ENCODE measurements at places on chromosomes 7 and 10. TPM values are rescaled to one million over a fixed set of nuclear protein-coding genes. Genes with fewer than 3 reads are reported as not detected.

Gene PNLIP
- not detected for polyA plus RNA-seq

Gene ADIRF
- 592 TPM for polyA plus RNA-seq

Gene FAM25G
- not detected for polyA plus RNA-seq

Gene HOXA1
- 0.97 TPM for polyA plus RNA-seq

Gene SVOPL
- 1.6 TPM for polyA plus RNA-seq

Gene PRF1
- 2.4 TPM for polyA plus RNA-seq

Gene GDF2
- polyA plus RNA-seq = not detected

Gene FRMPD2
- not detected for polyA plus RNA-seq

Gene ANKRD22
- 1.9 TPM for polyA plus RNA-seq

Gene ANK3
- polyA plus RNA-seq = 2.6 TPM

Gene GNAT3
- polyA plus RNA-seq = not detected

Gene GIMAP5
- polyA plus RNA-seq = 29.7 TPM

Gene CYP3A5
- 10.0 TPM for polyA plus RNA-seq

Gene FAM185A
- polyA plus RNA-seq = 6.0 TPM

Gene LRRC18
- not detected for polyA plus RNA-seq

Gene CCDC172
- polyA plus RNA-seq = 0.16 TPM

Gene APBB1IP
- 4.8 TPM for polyA plus RNA-seq

Gene SPDYE2
- 0.17 TPM for polyA plus RNA-seq

Gene FKBP6
- polyA plus RNA-seq = not detected

Gene MACC1
- polyA plus RNA-seq = 1.3 TPM

Gene CYP2W1
- polyA plus RNA-seq = 41.0 TPM

Gene SMIM30
- 145 TPM for polyA plus RNA-seq

Gene CYP26C1
- polyA plus RNA-seq = 0.10 TPM

Gene ZNF37A
- polyA plus RNA-seq = 6.8 TPM

Gene PDE1C
- polyA plus RNA-seq = 1.5 TPM

Gene SLC29A4
- 4.3 TPM for polyA plus RNA-seq
